Stimulated activated CD4-positive, alpha-beta T cell treated with anti-CD3 and anti-CD28 coated beads, Interleukin-12 subunit alpha, Interleukin-12 subunit beta, amount 100 ng/mL, for 24 hours (primary cell): ENCODE measurements at places on chromosomes 7 and 10.

GRCh38 chr7:134905375-134905774 is 80.9 kb upstream of the AGBL3 start:
- DNase-seq, result no peak

- no peak for DNase-seq
Measured at GRCh38 chr7:64885520-64886240, 17.4 kb upstream of the ZNF273 start.

DNA sequence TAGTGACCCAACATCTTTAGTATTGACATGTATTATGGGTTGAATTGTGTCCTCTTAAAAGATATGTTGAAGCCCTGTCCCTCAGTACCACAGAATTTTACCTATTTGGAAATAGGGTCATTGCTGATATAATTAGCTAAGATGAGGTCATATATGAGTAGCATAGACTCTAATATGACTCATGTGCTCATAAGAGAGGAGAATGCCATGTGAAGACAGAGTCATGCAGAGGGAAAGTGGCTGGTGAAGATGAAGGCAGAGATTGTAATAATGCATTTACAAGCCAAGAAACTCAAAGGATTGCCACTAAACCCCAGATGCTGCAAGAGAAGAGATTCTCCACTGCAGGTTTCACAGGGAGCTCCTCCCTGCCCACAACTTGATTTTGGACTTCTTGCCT is 496.4 kb downstream of the KIF20B start:
- DNase-seq, result no peak

- no peak for DNase-seq
Measured at GRCh38 chr7:26425655-26426054, 134.0 kb downstream of the SNX10 start.

- no peak for DNase-seq
Measured at GRCh38 chr10:133087045-133087678, 562 bp upstream of the ADGRA1 start.

DNA sequence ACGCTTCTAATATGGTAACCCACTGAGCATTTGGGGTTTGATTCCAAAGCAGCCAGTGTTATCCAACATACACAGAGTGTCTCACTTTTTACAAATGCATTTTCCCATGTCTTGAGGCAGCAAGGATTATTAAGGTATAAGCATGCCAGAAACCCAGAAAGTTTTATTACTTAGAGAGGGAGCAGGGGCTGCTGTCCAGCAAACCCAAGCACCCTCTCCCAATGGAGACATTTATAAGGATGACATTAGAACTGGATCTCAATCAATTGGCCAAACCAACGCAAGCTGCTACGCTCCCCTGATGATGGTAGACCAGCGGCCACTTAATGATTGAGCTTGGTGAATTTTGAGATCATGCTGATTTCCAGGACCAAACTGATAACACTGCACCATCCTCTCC is 176.3 kb downstream of the FANK1 start:
- no peak for DNase-seq

- no peak for DNase-seq
Measured at GRCh38 chr7:123231021-123232000, 31.5 kb upstream of the SLC13A1 start.

- DNase-seq, result no peak
Measured at GRCh38 chr10:99733366-99733765, 1.3 kb downstream of the CUTC start.

DNA sequence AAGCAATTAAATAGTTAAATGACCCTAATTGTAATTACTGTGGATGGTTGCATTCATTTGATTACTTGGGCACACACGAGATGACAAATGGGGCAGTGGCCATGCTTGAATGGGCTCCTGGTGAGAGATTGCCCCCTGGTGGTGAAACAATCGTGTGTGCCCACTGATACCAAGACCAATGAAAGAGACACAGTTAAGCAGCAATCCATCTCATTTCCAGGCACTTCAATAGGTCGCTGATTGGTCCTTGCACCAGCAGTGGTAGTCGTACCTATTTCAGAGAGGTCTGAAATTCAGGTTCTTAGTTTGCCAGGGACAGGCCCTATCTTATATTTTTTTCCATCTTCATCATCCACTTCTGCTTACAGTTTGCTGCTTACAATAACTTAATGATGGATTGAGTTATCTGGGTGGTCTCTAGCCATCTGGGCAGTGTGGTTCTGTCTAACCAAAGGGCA is 8.3 kb downstream of the PCBD1 start:
- DNase-seq, result peak; percentile 69

DNA sequence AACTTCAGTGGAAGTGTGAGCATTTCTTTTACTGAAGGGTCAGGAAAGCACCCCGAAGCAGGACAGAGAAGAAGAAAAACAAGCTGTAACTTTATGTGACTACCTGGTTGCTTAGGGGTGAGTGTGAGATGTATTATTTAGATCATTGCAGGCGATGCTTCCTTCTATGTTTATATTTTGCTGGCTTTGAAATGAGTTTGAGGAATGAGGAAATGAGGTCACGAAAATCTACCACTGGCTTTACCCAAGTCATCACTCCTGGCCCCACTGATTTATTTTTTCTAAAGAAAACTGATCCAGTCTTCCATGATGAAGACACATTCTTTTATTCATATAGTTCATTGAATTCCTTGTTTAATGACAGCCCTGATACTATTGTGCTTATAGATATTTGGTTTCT is 716.6 kb upstream of the FZD8 start:
- no peak for DNase-seq

- no peak for DNase-seq
Measured at GRCh38 chr10:16999665-17000451, 129.8 kb downstream of the CUBN start.

DNA sequence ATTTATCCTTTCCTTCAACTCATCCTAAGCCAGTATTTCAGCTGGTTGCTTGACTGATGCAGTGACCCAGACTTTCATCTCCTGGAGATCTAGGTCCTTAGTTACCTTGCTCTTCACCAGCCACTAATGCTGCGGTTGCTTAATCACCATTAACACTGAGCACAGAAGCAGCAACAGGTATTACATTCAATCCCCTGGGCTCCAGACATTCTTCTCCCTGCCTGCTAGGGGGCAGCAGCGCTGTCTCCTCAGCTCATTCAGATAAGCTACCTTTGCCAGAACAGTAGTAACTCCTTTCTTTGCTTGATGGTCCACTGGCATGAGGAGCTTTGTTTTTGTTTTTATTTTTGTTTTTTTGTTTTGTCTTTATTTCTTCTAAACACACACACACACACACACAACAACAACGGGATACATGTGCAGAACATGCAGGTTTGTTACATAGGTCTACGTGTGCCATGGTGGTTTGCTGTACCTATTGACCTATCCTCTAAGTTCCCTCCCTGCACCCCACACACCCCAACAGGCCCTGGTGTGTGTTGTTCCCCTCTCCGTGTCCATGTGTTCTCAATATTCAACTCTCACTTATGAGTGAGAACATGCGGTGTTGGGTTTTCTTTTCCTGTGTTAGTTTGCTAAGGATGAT is 1043.2 kb upstream of the C7orf33 start:
- DNase-seq, result no peak

DNA sequence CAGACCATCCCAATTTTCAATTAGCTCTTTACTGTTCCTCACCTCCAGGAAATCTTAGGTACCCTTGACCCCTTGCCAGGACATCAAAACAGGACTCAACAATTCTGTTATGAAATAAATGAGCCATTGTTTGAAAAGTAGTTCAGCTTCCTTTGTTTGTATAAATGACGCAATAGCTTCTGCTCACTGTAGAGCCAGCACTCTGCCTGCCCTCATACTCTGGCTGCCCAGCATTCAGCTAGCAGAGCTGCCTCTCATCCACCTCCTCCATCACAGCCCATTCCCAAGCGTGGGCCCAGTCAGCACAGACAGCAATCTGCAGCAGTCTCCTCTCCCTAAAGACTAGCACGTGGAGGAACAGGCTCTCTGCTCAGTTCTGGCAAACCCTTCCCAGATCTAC is 478.6 kb downstream of the GRID1 start:
- DNase-seq, result no peak

DNA sequence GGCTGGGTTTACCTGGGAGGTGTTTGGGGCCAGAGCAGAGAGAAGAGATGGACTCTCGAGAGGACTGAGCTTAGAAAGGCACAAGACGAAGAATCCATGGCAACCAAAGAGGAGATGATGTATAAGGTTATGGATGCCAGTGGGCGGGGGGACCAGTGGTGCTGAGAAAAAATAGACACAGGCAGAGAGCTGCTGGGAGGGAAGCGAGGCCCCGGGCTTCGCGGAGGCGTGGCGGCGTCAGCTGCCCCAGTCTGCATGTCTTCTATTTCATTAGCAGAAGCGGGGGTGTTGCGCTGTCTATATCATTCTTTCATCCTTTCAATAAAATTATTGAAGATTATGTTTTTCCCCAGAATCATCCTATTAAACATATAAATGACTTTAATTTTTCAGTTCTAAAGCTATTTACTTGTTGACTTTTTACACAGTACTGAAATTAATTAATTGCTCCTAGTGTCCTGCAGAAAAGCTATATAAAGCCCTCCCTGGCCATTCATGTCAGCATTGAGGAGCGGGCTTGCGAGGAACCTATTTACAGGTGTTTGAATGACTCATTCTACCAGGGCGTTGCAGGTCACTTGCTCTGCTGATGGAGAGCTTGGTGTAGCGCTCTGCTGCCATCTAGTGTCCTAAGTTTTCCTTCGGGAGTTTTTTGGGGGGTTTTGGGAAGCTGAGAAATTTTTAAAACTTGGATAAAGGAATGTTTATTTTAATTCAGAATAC is 42.9 kb upstream of the BHLHA15 start:
- peak; percentile 38 for DNase-seq

- DNase-seq, result no peak
Measured at GRCh38 chr7:32048970-32049491, 21.2 kb downstream of the PDE1C start.

DNA sequence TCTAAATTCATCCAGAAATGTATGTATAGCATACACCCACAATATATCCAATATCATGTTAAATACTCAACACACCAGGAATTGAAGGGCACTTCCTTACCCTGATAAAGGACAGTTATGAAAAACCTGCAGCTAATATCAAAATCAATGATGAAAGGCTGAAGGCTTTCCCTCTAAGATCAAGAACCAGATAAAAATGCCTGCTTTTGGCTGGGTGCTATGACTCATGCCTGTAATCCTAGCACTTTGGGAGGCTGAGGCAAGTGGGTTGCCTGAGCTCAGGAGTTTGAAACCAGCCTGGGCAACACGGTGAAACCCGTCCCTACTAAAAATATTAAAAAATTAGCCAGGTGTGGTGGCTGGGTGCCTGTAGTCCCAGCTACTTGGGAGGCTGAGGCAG is 21.6 kb upstream of the UPP1 start:
- DNase-seq, result no peak

- DNase-seq, result no peak
Measured at GRCh38 chr10:52059089-52059488, 255.0 kb upstream of the DKK1 start.

DNA sequence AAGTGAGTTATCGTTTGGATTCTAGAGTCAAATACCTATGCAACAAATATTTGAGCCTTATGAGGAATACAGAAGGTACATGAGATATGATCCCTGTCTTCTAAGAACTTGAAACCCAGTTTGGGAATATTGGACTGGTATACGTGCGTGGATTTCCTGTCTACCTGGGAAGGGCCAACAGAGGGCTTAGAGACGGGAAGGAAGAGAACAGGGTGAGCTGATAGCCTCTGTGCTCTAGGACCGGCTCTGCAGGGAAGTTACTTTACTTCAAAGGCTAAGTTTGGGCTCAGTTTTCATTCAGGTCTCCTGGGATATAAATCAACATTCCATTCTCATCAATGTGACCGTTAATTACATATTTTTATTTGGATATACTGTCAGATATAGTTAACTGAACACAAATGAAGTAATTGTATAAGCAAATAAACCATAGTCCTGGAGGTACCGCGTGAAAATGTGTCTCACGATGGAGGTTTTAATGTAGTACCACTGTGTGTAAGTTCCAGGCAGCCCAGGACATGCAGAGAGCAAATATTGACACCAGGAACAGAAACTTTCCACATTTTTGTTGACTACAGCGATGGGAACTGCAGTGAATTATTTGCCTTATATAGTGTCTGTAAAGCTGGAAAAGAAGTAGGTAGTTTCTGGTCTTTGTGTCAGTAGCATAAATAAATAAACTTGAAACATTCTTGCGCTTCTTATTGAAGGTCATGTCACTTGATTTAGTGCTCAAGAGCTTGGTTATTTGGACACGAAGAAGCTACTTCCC is 8.6 kb downstream of the CHST12 start:
- DNase-seq, result no peak

- DNase-seq, result peak; percentile 41
Measured at GRCh38 chr7:39951226-39952194, 1.5 kb downstream of the CDK13 start.

GRCh38 chr10:112131996-112132395 is 51.6 kb downstream of the GPAM start:
- DNase-seq, result no peak

- no peak for DNase-seq
Measured at GRCh38 chr7:3157566-3158287, 114.1 kb upstream of the CARD11 start.

DNA sequence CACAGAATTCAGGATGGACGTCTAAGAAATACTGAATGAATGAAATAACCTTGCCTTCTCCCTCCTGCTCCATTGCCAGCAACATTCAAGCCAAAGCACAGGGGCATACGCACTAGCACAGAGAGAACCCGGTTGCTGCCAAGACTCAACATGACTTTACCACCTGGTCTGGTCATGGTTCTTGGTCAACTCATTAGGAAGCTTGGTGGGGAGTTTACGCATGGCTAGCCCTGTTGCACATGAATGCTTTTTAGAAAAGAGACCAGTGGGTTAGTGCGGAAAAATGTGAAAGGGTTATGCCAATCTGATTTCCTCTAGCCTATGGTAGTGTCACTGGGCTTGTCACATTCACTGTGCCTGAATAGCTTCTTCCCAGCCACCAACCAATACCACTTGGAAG is 187.6 kb upstream of the NEBL start:
- DNase-seq, result no peak

DNA sequence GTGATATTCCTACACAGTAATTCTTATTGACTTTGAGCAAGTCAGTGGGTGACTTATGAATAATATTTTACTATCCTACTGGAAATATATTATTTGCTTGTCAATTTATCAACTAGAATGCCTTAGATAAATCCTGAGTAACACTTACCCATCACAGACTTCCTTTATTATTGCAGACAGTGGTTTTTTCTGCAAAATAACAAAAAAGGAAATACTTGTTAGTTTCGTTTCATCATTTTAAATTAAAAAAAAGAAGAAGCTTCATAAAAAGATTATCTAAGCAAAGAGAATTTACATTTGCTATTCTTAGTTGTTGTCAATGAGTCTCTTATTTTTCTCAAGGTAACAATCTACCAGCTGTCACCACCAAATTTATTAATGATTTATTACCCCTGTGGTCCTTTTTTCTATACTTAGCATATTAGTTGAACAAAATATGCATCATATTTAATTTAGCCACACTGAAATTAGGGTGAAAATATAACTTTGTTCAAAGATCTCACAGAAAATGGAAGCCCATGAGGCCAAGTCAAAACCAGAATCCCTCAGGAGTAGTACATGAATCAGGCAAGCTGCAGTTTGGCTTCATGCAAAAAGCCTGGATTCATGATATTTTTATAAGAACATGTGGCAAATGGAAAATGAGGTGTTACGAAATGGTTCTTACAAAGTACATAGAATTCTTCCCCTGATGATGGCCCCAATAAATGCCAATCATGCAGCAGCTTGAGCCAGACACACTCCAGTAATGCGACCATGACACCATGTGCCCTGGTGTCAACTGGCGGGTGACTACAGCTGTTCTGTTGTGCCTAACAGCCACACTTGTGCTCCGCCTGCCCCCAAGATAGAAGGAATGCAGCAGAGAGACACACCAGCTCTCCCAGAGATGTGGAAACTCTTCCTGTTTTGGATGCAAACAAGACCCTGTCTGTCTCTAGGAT is 132.6 kb downstream of the ELMO1 start:
- no peak for DNase-seq
